ENCODE measurements at places on chromosomes 13 and 19.
A peak's percentile ranks its signal among the peaks of the same experiment; 100 is the strongest.

DNA sequence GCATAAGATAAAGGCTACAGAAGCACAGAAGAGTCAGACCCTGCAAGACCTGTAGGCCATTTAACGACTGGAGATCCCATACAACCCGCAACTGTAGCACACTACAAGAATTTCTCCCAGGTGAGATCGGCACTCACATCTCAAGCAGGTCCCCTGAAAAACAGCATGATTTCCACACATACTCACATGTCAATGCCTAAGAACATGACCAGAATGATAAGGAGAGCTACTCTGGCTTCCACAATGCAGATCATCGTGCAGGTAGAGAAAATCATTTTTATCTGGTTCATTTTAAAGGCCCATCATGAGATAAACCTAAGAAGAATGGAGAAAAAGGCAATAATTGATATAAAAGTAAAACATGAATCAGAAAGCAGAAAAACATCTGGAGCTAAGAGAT is 17.5 kb upstream of the PEG3 start:
- DNase-seq, result no peak

GRCh38 chr13:79226250-79226649 is 179.8 kb downstream of the RBM26 start:
- DNase-seq, result no peak

GRCh38 chr19:37790244-37790925 is 11.0 kb upstream of the ZNF573 start:
- no peak for DNase-seq

DNA sequence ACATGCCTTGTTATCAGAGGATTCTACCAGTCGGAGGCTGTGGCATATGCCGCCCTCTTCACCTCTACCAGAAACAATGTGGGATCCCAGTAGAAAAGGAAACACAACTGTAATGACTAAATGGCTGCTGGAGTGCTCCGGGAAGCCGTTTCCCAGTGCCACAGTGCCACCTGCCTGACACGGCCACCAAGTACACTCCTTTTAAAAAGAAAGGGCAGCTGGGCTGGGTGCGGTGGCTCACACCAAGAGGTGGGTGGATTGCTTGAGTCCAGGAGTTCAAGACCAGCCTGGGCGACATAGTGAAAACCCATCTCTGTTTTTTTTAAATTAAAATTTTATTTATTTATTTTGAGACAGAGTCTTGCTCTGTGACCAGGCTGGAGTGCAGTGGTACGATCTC is 67.3 kb downstream of the TRPM4 start:
- DNase-seq, result no peak

GRCh38 chr19:28324275-28325060 is 888.5 kb downstream of the UQCRFS1 start:
- DNase-seq, result no peak

DNA sequence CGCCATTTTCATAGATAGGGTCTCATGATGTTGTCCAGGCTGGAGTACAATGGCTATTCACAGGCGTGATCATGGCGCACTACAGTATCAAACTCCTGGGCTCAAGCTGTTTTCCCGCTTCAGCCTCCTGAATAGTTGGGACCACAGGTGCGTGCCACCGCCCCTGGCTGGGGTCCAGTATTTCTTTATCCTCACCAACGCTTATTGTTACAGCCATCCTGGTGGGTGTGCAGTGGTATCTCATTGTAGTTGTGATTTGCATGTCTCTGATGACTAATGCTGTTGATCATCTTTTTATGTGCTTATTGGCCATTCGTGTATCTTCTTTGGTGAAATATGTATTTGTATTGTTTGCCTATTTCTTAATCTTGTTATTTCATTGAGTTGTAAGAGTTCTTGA is 49.0 kb downstream of the SIPA1L3 start:
- DNase-seq, result no peak

- DNase-seq, result no peak
These were observed 15.6 kb upstream of the DCUN1D2 start for GRCh38 chr13:113506025-113506685.

DNA sequence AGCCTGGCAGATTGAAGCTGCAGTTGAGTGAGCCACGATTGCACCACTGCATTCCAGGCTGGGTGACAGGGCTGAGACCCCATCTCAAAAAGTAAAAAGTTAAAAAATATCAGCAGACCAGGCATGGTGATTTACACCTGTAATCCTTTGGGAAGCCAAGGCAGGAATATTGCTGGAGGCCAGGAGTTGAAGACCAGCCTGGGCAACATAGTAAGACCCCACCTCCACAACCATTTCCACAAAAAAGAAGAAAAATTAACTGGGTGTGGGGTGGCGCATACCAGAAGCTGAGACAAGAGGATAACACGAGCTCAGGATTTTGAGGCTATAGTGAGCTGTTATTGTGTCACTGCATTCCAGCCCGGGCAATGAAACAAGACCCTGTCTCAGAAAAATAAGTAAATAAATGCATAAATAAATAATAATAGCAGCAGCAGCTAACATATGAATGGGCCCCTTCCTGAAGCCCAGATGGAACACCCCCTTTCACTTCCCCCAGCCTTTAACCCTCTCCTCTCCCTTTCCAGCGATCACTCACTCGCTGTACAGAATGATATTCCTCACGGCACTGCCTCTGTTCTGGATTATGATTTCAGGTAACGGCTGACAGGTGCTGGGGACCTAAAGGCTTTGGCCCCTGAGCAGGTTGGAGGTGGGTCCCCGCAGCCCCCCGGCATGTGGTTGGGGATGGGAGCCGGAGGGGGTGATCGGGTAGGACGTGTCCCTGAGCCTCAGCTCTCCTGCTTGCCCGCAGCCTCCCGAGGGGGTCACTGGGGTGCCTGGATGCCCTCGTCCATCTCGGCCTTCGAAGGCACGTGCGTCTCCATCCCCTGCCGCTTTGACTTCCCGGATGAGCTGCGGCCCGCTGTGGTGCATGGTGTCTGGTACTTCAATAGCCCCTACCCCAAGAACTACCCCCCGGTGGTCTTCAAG is 3.2 kb downstream of the MAG start:
- DNase-seq, result no peak

DNA sequence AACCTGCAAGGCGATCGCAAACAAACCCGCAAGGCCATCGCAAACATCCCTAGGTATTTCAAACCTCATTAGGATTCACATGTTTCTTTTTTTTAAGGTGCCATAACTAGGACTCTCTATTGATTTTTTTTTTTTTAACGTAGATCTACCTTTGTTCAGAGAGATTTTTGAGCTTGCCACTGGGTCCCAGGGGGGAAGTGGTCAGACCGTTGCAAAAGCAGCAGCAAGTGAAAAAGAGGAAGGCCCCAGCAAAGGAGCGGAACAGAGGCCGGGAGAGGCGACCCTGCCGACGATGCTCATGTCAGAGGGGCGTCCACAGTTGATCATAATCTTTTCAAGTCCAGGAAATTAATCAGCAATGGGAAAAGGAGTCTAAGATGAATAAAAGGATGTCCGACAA is 32.7 kb upstream of the FLT1 start:
- DNase-seq, result no peak

DNA sequence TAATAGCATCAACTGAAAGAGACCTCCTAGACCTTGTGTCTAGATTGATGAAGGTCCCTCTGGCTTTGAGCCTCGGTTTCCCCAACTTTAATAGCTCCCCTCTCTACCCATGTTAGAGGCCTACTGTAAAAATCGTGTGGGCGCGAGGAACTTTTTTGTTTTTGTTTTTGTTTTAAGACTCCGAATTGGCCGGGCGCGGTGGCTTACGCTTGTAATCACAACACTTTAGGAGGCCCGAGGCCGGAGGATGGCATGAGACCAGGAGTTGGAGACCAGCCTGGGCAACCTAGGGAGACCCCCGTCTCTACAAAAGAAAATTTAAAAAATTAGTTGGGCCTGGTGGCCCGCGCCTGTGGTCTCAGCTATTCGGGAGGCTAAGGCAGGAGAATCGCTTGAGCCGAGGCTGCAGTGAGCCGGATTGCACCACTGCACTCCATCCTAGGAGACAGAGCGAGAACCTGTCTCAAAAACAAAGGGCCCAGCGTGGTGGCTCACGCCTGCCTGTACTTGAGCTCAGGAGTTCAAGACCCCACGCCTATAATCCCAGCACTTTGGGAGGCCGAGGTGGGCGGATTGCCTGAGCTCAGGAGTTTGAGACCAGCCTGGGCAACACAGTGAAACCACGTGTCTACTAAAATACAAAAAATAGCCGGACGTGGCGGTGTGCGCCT is 858 bp upstream of the PPP6R1 start:
- no peak for DNase-seq

DNA sequence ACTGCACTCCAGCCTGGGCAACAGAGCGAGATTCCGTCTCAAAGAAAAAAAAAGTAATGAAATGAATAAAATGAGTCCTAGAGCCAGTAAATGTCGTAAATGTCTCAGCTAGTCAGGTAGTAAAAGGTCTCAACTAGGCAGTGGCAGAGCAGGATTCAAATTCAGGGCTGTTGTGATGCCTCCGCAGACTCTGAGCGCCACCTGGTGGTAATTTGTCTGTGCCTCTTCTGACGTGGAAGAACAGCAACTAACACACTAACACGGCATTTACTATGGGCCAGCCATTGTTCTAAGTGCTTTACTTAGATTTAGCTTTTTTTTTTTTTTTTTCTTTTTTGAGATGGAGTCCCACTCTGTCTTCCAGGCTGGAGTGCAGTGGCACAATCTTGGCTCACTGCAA is 30.2 kb downstream of the CYP2F1 start:
- peak; percentile 74 for DNase-seq

DNA sequence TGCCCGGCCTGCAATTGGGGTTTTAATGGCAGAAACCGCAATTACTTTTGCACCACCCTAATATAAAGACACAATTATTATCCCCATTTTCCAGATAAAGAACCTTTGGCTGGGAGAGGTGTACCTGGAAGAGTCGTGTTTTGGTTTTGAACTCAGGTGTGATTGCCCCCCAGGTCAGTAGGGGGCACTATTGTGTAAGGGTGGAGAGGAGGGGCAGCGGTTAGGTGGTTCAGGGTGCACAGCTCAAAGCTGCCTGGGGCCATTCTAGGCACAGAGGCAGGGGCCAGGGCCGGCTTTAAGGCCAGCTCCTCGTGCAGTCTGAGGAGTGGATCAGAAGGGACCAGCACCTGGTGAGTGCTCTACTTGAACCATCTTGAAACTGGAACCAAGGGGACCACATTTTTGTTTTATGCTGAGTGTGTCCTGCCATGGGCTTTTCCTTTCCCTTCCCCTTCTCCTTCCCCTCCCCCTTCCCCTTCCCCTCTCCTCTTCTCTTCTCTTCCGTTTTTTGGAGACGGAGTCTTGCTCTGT is 5.8 kb upstream of the FCGRT start:
- DNase-seq, result peak; percentile 68

DNA sequence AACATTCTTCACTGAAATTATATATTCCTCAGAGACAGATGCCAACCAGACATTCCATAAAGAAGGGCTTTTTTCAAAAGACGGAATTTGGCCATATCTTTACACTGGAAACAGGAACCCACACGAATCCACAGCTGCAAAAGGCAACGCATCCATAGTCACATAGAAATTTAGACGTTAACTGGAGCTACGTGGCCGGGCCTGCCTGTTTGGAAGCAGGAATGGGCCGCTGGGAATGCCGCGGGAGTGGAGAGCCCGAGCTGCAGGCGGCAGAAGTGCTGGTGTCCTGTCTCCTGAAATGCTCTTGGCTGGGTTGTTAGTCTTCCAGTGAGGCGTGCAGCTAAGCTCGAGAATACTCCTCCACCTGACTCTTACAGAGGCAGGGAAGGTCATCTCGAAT is 122.2 kb downstream of the KL start:
- DNase-seq, result no peak

GRCh38 chr19:51821921-51822320 is 27.0 kb downstream of the FPR3 start:
- DNase-seq, result no peak

DNA sequence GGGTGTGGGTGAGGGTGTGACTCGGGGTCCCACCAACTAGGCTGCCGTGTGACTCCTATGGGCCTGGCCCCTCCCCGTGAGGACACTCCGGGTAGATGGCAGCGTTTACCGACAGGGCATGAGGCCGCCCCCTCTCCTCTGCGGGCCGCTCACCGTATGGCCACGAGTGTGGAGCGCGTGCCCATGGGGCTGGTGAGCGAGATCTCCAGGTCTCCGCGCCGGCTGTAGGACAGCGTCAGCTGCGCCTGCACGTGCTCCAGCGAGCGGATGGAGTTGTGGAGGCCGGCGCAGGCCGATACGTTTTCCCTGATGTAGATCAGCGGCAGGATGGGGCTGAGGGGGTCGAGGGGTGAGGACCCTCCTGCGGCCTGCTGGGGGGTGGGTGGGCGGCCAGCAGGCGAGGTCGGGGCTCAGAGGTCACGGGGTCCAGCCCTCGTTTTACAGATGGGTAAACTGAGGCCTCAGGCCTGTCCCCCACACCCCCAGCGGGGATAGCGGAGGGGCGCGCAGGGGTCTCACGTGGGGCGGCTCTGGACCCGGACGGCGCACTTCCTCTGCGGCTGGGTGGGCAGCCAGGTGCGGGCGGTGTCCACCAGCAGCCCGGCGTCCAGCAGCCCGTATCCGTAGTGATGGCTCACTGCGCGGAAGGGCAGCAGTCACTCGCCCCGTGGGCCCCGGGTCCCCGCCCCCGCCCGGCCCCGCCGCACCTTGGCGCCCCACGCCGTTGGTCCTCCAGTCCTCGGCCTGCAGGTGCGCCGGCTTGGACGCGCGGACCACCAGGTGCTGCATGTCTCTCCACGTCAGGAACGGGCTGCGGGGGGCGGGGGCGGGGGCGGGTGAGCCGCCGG is 4.3 kb upstream of the C19orf25 start:
- DNase-seq, result no peak

- no peak for DNase-seq
These were observed 6.6 kb upstream of the EID2 start for GRCh38 chr19:39546599-39546998.

- DNase-seq, result no peak
These were observed 37.6 kb upstream of the RNF113B start for GRCh38 chr13:98214707-98215106.

- no peak for DNase-seq
These were observed 675 bp downstream of the PEG3 start for GRCh38 chr19:56839652-56840450.

GRCh38 chr19:31629579-31630363 is 280.5 kb upstream of the TSHZ3 start:
- no peak for DNase-seq

GRCh38 chr13:42405665-42406390 is 133.9 kb downstream of the AKAP11 start:
- peak; percentile 52 for DNase-seq

- no peak for DNase-seq
These were observed 8.3 kb downstream of the LCP1 start for GRCh38 chr13:46173656-46174055.
